Activated T-cell treated with anti-CD3 and anti-CD28 coated beads for 4 hours (primary cell): ENCODE measurements at places on chromosomes 1 and 21.
A peak's percentile ranks its signal among the peaks of the same experiment; 100 is the strongest.

DNA sequence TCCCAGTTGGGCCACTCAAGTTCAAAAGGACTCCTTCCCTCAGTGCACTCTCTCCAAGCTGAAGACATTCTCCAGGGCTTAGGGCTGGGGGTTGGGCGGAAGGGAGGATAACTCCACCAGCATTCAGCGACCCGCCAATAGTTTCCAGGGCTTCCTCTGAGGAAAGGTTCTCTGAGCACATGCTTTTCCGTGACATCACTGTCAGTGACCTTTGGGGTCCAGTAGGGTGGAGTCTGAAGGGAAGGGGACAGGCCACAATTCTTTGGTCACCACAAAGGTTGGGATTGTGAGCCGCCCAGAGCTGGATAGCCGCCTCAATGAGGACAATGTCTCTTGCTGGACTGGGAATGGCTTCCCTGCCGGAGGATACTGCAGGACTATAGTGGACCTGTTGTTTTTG lies 22.8 kb upstream of the RXRG start:
- no peak for DNase-seq

- DNase-seq = no peak
Observed at GRCh38 chr1:66332548-66332901, 201.4 kb upstream of the SGIP1 start.

DNA sequence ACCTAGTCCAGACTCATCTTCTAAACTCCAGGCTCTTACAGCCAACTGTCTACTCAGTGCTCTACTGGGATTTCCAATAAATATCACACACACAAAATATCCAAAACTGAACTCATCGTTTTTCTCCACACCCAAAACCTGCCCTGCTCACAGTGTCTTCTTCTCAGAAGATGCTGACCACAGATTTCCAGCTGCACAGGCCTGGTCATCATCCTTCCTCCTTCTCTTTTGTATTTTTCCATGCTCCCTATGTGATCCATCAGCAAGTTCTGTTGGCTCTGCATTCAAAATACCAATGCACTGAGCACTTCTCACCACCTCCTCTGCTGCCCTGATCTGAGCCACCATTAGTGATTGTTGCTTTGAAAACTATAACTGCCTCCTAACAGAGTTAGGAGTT lies 159.5 kb upstream of the KAZN start:
- DNase-seq = no peak

DNA sequence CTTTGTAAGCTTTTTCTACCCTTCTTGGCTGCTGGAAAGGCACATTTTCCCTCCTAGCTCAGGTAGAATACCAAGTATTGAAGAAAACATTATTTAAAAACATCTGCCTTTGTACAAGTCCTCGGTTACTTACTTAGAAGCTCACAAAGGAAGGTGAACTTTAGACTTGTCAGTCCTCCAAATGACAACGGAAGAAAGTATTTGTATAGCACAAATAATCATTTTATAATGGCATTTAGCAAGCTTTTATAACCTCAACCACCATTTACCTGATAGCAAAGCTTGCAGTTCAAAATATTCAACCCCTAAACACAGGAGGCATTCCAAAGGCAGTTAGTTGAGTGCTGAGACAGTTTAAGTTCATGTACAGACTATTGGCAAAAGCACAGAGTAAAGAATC lies 2.5 kb upstream of the FCAMR start:
- no peak for DNase-seq

- DNase-seq = no peak
Observed at GRCh38 chr1:112714313-112715263, 544 bp downstream of the PPM1J start.

DNA sequence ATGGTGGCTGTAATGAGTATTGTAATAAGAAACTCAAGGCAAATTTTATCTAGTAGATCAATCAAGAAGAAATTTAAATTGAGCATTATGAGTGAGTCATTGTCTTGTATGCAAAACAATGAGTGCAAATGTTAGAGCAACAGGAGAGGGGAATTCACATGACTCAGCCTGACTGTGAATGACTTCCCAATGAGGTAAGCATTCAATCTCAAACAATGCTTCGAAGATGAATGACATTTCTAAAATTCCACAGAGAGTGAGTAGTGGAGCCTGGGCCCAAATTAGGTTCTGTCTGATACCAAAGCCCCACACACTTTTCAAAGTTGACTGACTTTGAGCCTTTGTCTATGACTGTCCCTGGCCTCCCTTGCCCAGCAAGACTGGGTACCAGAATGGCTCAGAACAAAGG lies 738.0 kb downstream of the PTPRU start:
- no peak for DNase-seq

DNA sequence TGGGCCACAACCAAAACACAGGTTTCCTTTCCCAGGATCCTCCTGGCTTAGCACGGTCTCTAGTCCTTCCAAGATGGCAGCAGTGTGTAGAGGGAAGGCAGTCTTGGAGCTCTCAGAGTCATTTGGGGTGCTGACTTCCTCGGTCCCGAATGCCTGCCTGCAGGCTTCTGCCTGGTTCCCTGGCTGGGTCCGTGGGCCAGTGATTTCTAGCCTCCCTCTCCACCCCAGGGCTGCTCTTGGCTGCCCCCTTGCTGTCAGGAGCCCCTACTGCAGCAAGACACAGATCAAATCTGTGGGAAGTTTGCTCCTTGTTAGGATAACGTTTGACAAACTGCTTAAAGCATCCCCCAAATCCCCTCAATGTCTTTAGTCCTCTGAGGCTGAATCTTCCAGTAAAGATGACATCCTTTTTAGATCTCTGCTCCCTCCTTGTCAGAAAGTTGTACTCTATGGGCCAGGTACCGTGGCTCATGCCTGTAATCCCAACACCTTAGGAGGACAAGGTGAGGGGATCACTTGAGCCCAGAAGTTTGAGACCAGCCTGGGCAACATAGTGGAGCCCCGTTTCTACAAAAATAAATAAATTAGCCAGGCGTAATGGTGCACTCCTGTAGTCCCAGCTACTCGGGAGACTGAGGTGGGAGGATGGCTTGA lies 272.5 kb downstream of the RRAGC start:
- peak; percentile 33 for DNase-seq

DNA sequence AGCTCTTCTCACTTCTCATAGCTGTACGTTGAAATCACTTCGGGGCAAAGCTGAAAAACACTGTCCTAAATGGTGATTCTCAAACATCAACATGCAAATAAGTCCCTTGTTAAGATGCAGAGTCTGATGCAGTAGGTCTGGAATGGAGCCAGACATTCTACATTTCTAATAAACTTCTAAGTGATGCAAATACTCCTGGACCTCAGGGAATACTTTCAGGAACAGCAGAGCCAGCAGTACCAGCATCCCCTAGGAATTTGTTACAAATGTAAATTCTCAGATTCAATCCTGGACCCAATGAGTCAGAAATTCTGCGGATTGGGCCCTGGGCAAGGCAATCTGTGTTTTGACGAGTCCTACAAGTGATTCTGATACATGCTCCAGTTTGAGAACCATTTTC lies 152.3 kb downstream of the PCNX2 start:
- DNase-seq = no peak

DNA sequence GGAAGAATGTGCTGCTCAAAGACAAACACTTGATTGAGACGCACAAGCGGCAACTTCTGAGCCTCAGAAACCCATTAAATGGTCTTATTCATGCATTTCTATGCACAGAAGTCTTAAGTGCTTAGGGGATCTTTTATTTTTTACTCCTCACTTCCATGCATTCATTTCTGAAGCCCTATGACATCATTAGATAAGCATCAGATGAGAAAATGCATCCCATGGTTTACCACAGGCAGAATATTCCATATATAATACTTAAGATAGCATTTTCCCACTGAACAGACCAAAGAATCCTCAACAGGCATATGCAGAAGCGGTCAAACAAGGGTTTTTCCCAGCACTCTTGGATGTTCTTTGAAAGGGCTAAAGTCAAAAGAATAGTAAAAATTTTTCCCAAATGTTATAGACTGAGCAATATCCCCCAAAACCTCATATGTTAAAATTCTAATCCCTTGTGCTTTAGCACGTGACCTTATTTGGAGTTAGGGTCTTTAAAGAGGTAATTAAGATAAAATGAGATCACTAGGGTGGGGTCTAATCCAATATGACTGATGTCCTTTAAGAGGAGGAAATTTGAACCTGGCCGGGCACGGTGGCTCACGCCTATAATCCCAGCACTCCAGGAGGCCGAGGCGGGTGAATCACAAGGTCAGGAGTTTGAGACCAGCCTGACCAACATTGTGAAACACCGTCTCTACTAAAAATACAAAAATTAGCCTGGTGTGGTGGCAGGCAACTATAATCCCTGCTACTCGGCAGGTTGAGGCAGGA lies 22.6 kb upstream of the FAM89A start:
- DNase-seq = no peak

- no peak for DNase-seq
Observed at GRCh38 chr1:115710859-115711624, 57.5 kb downstream of the CASQ2 start.

DNA sequence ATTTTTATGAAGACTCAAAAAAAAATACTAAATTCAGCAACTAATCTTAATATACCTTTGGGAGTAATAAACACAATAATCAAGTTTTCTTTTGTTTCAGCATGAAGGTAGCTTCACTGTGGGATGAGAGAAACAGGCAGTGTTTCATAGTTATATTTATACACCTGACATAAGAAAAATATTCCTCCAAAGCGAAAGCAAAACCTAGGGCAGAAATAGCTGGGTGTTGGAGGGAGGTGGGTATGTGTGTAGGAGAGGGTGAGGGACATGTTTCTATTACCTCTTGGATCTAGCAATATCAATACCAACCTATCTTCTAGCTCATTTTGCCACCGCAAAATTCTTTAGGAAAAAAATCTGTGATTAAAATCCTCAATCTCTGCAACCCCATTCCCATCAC lies 24.9 kb upstream of the MAN1A2 start:
- DNase-seq = no peak

DNA sequence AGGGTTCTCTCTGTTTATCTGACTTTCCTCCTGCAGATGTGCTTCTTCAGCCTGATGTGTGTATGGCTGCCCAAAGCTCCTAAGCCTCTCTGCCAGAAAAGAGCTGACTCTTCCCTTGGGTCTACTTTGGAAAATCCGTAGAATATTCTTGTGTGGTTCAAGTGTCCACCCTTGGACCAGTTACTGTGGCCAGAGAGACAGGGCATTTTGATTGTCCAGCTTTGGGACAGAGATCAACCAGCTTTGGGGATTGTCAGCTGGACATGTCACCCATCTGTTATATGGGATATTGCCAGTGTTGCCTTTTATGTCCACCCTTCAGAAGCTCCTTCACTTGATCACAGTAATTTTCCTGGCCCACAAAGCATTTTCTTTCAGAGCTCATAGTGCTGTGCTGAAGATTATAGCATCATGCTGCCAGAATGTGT lies 126.2 kb upstream of the L1TD1 start:
- DNase-seq = no peak

DNA sequence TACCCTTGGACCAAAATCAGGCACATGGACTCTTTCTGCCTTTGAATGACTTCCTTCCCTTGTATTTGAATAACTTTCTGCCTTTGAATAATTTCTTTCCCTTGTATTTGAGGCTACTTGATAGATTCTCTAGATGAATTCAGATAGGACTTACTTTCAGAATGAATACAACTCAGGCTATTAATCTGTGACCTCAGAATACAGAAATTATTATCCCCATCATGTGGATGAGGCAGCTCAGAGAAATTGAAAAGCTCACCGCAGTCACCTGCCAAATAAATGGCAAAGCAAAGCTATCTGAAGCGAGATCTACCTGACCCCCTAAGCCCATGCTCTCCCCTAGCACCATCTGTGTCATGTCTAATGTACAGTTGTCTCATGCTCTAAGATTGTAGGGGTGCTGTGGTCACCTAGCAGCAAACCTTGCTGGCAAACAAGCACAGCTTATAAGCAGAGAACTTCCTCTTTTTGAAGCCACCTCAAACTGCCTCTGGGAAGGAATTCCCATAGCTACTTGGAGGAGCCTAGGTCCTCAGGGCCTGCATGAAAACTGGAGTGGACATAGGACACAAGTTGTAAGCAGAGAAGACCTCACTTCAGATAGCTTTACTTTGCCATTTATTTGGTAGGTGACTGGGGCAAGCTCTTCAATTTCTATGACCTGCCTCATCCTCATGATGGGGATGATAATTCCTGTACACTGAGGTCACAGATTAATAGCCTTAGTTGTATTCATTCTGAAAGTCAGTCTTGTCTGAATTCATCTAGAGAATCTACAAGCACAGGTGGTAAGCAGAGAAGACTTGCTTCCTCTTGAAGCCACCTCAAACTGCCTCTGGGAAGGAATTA lies 66.1 kb downstream of the FASLG start:
- no peak for DNase-seq

DNA sequence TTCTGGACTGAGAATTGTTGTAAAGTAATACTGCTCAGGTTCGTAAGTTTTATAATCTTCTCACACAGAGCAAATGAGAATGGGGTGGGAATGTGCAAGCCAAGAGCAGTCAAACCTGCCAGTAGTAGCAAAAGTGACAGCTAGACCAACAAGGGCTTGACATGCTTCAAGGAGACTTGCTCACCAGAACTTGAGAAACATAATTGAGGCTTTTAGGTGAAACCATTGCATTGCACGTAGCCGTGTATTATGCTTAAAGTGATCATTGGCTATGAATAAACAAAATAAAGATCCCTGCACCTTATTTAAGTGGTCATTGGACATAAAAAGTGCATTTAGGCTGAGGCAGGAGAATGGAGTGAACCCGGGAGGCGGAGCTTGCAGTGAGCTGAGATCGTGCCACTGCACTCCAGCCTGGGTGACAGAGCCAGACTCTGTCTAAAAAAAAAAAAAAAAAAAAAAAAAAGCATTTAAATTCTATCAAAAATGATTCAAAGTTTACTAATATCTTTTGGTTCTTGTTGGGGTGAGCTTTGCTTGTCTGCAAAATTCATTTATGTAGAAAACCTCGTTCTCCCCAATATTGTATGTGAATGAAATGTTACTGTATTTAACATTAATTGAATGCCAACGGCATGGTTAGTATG lies 11.8 kb upstream of the CCT8 start:
- no peak for DNase-seq

DNA sequence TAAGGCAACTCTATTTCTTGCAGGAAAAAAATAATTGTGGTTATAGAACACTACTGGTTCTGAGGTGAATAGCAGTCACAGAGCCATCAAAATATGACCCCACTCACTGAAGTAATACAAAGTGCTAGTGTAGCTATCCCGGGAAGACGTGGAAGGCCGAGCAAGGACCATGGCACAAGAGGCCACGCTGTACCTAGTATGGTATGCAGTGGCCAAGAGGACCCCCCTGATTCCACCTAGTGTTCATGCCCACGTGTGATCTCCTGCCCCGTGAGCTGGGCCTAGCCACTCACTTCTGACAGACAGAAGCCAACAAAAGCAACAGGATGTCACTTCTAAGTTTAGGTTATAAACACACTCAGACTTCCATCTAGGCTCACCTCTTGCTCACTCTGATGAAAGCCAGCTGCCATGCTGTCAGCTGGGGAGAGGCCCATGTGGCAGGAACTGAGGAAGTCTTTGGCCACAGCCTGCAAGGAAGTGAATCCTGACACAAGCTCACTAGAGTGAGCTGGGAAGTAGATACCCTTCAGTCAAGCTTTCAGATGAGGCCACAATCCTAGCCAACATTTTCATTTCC lies 21.7 kb upstream of the LSS start:
- no peak for DNase-seq
